Tibial artery (tissue), 4 donors: ENCODE measurements at places on chromosomes 6 and 20.

GRCh38 chr20:48324744-48325143, 503.1 kb downstream of the PREX1 start:
- DNase-seq: no peak

GRCh38 chr6:45430590-45431202, 53.0 kb upstream of the SUPT3H start:
- no peak for DNase-seq

DNA sequence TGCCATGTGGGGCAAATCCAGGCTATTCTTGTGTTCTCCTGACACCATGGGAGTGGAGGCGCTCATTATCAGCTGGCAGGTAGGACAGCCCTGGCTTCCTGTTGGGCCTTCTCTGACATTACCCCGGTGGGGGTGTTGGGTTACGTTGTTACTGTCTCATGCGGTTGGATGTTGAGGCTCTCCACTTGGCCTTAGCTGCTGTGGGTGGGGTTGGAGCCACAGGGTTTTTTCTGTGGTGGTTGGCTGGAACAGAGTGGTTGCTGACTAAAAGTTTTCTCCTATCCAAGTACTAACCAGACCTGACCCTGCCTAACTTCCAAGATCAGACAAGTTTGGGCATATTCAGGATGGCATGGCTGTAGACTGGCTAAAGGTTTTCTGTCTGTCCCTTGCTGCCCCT, 20.2 kb downstream of the RIPK1 start:
- no peak for DNase-seq

- no peak for DNase-seq
Measured at GRCh38 chr6:38350942-38351341, 288.8 kb downstream of the BTBD9 start.

DNA sequence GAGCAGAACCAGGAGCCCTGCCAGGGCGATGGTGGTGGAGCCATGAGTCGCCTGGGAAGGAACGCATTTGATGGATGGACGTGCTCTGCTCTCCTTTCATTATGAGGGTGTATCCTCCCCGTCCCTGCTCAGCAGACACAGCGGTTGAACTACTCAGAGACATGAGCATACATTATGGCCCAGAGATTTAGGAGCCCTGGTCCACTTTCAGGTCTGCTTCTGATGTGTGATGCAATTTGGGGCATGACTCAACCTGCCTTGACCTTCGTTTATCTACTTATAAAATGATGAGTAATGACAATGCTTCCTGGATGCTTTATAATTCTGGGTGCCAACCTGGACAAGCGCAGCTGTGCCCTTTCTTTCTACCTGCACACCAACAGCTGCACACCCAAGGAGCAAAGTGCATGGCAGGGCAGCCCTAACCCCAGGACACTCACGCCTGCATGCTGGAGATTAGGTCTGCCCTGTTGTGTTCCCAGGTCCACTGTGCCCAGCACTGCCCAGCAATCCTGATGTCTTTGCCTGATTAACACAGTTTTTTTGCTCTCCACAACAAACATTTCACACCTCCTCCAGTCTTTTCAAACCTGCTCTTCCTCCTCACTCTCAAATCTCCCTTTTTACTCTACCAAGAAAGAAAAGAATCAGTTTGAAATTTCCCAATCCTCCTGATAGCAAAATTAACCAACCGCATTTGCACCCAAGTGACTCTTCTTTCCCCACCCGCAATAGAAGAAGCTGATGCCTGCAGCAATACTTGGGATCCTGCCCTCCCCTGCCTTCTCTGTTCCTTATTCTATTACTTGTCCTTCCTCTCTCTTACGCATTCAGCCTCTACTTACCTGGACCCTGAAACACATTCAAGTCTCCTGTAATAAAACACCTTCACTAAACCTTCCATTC, 81.2 kb downstream of the EZR start:
- DNase-seq: no peak

DNA sequence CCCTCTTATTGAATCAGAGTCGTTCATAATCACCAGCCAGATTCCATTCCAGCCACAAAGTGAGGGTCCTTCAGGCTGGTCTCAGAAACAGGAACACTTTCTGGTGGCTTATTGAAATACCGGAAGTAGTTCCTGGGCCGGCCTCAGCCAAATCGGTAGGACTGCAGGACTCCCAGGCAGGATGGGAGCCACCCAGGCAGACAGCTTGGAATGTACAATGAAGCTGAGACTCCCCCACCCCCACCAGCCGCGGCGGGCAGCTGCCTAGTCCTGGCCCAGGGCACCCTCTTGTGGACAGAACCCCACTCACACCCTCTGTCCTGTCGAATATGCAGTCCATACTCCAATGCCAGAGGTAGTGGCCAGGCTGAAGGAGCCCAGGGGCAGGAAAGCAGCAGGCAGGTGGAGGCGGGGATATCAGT, 43.8 kb downstream of the MDFI start:
- DNase-seq: peak; percentile 92

DNA sequence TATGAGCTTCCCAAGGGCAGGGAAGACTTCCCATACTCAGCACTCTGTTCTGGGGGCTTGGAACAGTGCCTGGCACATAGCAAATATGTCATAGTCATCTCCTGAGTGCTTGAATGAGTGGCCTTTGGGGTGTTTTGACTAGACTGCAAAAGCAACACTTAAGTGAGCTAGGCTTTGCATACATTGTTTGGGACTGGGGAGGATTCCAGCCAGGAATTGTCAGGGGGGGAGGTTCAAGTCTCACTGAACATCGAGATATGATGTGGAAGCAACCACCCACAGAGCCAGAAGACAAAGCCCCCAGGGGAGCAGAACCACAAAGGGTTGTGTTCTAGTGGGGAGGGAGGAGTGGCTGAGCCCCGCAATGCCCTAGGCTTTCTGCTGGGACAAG, 98.4 kb downstream of the SYCP2 start:
- DNase-seq: no peak

DNA sequence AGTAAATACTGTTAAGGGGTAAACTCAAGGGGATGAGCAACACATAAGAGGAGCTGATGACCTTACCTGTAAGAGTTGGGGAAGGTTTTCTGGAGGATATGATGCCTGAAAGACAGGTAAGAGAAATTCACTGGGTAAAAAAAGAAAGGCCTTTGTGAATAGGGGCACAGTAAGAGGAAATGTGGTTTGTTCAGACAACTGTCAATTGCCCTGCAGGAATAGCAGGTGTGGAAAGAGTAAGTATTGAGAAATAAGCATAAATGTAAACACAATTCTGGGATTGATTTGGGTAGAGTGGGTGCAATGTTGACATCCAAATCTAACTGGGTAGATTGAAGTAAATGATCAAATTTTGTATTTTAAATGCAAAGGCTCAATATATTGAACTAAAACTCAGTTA, 670.0 kb downstream of the DHX35 start:
- no peak for DNase-seq

- DNase-seq: no peak
Measured at GRCh38 chr6:128290221-128290620, 230.2 kb downstream of the PTPRK start.

- DNase-seq: no peak
Measured at GRCh38 chr6:166778776-166779175, 151.7 kb upstream of the RPS6KA2 start.

DNA sequence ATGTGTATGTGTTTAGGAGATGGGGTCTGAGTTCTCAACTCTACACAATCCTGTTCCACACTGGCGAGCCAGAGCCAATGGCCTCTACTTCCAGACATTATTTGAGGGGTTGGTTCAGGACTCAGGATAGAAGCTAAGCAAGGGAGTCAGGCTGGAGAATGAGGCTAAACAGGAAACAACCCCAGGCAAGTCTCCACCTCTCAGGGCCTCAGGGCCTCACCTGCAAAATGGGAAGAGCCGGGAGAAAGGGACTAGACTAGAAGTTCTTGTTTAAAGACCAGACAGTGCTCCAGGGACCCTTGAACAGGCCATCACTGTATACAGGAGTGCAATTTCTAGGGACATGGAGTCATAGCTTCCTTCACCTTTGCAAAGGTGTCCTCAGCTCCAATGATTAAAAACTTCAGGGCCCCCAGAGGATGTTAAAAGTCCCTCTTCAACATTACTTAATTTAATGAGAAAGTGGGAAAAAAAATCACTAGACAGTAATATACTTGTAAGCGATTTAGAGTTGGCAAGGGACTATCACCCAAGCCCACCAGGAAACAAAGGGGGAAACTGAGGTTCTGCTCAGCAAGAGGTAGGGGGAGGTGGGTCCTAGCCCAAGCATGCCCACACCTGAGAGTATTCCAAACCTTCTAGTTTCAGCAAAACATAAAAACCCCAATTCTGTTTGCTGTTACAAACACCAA, 41.7 kb downstream of the ZMYND8 start:
- DNase-seq: no peak

DNA sequence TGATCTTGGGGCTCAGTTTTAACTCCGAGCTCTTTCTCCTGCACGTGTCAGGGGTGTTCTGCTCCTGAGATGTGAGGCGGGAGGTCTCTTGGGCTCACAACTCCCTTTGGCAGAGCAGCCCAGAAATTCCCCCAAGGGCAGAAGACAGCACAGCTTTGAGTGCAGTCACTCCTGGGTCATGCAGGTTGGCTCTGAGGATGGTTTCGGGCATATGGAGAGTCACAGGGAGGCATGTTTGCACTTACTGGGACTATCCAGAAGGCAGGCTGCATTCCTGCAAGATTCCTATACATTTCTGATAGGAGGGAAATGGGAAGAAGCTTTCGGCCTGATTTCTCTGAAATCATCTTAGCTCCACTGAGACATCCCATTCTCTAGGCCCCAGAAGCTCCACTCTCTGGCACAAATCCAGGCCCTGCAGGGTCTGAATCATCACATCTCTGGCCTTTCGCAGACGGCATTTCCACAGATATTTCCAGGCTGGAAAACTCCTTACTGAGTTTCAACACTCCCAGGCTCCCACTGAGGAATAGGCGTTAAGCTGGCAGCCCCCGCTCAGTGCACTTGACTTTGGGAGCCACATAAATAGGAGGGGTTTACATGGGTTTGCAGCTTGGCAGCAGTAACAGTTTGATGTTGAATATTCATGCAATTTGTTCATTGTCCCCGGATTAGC, 39.7 kb downstream of the AGPAT4 start:
- DNase-seq: peak; percentile 86

DNA sequence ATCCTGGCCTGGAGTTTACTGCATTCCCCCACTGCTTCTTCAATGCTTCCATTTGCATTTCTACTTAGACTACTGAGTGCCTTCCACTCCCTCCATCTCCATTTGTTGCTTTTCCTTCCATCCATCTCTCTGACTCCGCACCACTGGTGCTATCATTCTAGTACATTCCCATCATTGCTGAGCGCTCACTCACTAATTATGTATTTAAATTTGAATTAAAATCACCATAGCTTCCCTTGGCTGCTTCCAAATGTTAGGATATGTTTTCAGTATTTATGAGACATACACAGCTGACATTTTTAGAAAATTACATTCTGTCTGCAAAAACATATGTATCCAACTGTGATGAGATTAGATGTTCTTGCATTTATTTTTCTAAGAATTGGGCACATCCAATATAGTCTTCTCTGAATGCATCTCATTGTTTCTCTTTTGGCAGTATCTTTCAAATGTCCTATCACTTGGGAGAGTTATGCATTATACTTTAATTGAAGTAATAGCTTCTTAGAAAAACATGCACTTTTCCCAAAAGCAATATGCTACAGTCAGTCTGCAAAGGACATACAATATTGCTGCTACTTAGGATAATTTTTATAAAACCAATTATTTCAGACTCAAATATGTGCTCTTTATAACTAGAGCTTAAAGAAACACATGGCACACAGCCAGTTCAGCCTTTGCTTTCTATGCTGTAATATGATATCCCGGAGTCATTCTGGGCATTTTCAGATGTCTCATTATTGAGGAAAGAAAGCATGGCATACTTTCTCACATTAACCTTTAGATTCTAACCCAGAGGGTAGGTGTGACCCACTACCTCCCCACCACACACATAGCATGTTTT, 12.1 kb upstream of the COL21A1 start:
- DNase-seq: no peak

GRCh38 chr6:139852067-139852466, 477.6 kb upstream of the CITED2 start:
- DNase-seq: no peak

DNA sequence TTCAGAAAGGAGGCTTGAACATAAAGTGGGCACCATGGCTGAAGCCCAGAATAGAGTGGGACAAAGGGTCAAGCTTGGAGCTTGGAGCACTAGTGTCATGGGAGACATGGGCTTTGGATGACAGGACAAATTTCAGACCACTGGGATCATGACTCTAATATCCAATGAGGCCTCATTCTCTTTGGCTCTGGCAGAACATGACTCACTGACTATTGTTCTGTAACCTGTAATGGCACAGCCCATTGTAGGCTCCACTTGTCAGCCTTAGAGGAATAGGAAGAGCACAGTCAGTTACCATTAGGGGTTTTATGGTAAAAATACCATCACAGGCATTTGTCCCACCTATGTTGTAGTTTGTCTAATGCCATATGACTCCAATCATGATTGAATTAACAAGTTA, 34.0 kb upstream of the MMS22L start:
- DNase-seq: no peak

GRCh38 chr20:3847429-3847940, 851 bp downstream of the MAVS start:
- DNase-seq: no peak

DNA sequence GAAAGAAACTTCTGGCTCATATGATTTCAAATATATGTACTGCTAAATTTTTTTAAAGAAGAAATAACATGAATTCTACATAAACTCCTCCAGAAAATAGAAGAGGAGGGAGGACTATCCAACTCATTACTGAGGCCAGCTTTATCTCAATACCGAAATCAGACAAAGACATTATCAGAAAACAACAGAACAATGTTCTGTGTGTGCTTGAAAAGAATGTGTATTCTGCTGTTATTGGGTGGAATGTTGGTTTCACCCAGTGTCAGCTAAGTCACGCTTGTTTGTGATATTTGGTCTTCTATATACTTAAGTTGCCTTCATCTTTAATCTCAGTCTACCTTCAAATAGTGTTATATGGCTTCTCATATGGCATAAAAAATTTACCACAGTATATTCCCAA, 18.6 kb upstream of the ELOVL2 start:
- no peak for DNase-seq

DNA sequence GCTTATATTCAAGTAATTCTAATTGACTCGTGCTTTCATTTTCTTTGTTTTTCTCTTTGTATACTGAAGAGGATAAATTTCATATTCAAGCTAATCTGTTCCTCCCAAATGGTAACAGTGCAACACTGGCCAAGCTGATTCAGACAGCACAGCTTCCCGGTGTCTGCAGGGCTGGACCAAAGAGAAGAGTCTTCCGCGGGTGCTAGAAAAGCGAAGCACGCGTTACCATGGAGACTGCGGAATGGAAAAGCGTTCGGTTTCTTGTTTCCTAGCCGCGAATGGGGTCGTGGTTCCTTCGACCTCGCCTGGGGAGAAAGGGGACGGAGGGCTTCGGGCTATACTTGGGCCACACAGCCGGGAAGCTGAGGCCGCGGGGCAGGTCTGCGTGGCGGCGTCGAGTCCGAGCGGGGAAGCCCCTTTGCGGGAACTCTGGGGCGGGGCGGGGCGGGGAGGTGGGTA, 6.2 kb upstream of the ZNF311 start:
- no peak for DNase-seq

DNA sequence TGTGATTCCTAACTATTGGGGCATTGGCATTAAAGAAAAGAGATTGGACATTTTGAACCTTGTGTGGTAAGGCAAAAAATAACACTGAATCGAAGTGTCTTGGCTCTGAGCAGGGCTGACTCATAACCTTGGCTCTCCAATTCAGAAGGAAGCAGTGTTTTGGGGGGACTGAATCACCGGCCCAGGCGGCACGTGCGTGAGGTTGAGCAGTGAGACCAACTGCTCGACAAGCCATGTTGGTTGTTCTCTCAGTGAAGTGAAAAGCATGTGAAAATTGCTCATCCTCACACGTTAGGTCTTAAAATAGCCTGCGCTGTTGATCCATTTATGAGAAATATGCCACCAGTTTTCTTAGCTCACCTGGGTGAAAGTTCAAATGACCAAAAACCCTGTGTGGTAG, 137.8 kb upstream of the SPACA1 start:
- no peak for DNase-seq

- DNase-seq: no peak
Measured at GRCh38 chr6:125095580-125096301, 57.8 kb upstream of the TPD52L1 start.
